ENCODE measurements at places on chromosomes 3 and 15.

GRCh38 chr3:179730506-179730905, 77.7 kb downstream of the USP13 start:
- no peak for DNase-seq

GRCh38 chr3:89467898-89468363, 360.5 kb downstream of the EPHA3 start:
- DNase-seq, result no peak

DNA sequence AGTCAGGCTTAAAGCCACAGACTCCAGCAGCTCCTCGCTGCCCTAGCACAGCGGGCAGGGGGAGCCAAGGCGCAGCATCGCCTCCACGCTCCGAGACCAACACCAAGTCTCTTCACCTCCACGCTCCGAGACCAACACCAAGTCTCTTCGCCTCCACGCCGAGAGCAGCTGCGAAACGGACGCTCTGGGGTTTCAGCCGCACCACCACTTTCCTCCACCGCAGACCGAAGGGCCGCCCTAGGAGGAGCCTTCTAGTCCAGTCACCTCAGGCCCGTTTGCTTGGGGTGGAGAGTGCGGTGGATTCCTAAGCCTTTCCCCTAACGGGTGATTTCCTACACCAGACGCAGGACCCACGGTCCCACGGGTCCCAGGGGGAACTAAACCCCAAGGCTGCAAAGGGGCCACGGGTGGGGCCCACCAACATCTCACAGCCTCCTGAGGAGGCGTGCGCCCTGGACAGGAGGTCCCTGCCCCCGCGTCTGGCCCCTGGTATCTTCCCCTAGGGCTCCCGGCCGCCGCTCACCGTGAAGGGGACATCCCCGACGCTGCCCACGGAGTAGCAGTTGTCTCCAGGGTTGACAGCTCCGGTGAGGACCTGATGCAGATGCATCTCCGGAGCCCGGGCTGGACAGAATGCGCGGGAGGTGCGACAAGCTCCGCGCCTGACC, 501 bp downstream of the DMXL2 start:
- peak; percentile 56 for DNase-seq

DNA sequence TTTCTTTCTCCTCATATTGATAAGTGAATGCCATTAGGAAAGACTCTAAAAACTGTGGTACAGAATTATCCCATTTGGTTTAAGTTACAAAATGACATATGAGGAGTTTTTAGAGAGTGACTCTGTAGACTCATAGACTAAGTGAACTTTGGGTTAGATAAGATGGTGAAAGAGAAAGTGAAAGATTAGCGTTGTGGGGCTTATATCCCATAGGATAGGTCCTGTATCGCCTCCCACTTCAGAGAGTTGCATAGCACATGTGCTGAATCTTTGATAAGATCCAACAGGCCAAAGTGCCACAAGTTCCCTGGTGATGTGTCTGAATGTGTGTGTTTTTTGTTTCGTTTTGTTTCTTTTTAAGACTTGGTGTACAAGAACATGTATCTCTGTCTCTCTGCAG, 666.9 kb downstream of the MECOM start:
- DNase-seq, result no peak

- DNase-seq, result no peak
These were observed 134.1 kb downstream of the VPS8 start for GRCh38 chr3:184945886-184946625.

- DNase-seq, result no peak
These were observed 72.7 kb downstream of the ZNF621 start for GRCh38 chr3:40597441-40597840.

- no peak for DNase-seq
These were observed 12.7 kb downstream of the SEMA3G start for GRCh38 chr3:52432225-52432624.

DNA sequence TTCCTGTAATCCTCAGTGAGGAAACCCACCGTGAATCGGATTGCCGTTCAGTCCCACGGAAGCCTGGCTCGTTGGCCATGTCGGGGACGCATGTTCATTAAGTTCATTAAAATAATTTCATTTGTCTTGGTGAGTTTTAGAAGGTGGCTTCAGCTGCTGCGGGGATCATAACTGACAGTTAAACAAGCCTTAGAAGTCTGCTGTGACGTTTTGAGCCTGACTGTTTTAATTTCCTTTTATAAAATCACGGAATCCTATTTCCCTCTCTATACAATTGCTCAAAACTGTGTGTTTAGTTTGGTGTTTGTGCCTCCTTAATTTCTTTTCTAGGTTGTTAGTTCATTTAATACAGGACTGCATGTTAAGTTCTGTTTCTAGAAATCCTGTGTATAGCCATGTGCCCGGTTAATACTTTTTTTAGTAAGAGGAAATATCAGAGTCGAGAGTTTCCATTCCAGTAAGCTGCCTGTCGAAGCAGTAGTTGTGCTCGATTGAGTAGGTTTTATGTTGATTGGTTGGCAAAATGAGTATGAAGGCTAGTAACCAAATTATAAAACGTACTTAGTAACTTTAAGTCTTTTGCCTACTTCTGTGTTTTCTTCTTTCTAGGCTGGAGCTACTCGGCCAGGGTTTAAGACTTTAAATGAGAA, 705 bp downstream of the NIPA2 start:
- no peak for DNase-seq

GRCh38 chr3:194070634-194071409, 65.1 kb upstream of the HES1 start:
- peak; percentile 73 for DNase-seq

- DNase-seq, result no peak
These were observed 23.7 kb downstream of the P3H2 start for GRCh38 chr3:190097025-190097424.

- DNase-seq, result peak; percentile 67
These were observed 683 bp downstream of the UBE2Q2 start for GRCh38 chr15:75843678-75844581.

DNA sequence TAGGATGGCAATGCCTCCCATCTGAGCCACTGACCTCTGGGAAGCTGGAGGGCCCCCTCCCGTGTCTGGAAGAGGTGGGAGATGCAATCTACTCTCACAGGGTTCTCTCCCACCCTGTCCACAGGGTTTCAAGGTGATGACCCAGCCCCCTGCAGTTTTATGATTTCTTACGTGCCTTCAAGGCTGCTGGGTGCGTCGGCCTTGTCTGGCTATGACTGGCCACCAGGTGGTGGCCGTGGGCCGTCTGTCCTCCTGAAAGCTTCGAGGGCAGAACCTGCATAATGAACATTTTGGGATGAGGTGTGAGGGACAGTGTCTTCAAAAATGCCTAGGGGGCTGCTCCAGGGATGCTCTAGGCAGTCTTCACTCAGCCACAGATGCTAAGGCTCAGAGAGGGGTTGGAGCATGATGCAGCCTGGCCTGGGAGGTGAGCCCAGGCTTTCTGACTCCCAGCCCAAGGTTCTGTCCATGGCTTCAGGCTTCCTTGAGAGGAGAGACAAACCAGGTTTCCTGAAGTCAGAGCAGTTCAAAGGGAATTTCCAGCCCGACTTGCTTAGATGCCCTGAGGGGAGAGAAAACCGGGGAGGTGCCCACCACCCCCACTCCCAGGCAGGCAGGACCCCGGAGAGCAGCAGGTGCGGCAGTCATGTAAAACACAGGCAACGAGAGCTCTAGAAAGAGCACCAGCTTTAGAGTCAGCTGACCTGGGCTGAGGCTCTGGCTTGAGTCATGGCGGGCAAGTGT, 18.7 kb downstream of the ISG20 start:
- DNase-seq, result peak; percentile 42

- no peak for DNase-seq
These were observed 185.1 kb upstream of the SLCO3A1 start for GRCh38 chr15:91668370-91668769.

- DNase-seq, result no peak
These were observed 102.1 kb downstream of the ASB7 start for GRCh38 chr15:100704281-100705055.

DNA sequence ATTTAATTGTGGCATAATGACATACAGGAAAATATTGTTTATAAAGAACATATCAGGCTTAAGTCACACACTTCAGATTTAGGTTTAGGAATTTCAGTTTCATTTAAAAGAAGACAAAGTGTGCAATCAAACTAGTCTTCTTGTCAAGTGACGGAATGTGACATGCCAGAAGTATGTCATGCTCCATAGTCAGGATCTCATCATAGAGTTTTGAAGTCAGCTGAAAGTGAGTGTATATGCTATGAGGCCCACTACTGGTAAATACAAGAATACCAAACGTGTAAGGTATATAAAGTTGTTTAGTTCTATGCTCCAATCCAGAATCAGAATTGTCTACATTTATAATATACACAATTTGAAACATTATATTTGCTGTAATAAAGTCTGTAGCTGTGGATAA, 988.4 kb downstream of the TBL1XR1 start:
- no peak for DNase-seq

- no peak for DNase-seq
These were observed 136.5 kb downstream of the SERPINI1 start for GRCh38 chr3:167872032-167872431.

- no peak for DNase-seq
These were observed 539.0 kb upstream of the PPP2R3A start for GRCh38 chr3:135426508-135426907.

GRCh38 chr15:48781481-48782081, 29.3 kb downstream of the CEP152 start:
- DNase-seq, result no peak

GRCh38 chr3:128395500-128396162, 71.1 kb downstream of the DNAJB8 start:
- DNase-seq, result no peak

GRCh38 chr3:13718000-13718399, 161.9 kb downstream of the WNT7A start:
- DNase-seq, result peak; percentile 20

- DNase-seq, result no peak
These were observed 15.7 kb upstream of the DPPA4 start for GRCh38 chr3:109353057-109353456.

DNA sequence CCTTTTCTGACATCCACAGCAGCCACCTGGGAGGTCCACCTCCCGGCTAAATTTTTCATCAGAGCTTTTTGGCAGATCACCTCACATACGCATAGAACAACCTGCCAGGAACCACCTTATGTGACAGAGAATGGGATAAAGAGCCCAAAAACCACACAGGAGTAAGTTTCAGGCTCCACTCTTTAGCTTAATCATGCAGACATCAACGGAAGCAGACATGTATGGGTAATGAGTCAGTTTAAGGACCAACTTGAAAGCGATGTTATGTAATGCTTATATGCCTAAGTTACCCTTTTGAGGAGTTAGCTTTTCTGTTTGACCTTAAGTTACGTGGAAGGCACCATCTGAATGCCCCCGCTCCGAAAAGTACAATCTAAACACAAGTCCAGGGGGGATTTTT, 183.3 kb upstream of the BHLHE40 start:
- no peak for DNase-seq

- no peak for DNase-seq
These were observed 553 bp upstream of the TNNC1 start for GRCh38 chr3:52454250-52454937.

DNA sequence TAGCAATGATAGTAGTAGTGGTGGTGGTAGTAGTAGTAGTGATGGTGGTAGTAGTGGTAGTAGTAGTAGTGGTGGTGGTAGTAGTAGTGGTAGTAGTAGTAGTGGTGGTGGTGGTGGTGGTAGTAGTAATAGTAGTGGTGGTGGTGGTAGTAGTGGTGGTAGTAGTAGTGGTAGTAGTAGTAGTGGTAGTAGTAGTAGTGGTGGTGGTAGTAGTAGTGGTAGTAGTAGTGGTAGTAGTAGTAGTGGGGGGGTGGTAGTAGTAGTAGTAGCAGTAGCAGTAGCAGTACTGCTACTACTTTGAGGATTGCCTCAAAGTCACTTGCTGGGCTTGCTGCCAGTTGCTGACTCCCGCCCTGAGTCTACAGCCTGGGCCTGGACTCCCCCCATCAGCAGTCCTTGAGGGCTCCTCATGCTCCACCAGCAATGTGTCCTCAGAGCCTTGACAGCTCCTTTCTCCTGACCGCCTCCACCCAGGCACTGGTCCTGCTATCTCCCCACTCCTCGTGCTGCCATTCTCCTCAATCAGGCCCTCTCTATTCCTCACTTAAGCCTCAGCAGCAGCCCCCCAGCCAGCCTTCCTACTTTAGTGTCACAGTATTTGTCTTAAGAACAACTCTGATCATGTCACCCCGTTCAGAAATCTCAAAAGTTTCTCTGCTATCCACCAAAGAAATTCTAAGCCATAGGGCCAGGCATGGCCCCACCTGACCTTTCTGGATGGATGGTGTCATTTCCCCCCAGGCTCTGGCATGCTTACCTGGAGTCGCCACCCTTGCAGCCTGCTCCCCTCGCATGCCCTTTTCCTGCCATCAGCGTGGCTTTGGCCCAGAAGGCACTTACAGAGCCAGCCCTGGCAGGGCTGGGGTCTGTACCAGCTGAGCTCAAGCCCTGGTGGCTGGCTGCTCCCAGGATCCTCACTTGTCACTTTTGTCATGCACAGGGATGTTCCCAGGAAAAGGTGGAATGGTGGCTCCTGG, 45.6 kb downstream of the DLEC1 start:
- DNase-seq, result no peak

GRCh38 chr3:41673650-41674049, 288.3 kb downstream of the ULK4 start:
- no peak for DNase-seq

- DNase-seq, result no peak
These were observed 136.9 kb downstream of the SATB1 start for GRCh38 chr3:18288243-18288642.

Measured in mesothelial cell of epicardium (in vitro differentiated cells).